Upper lobe of left lung (tissue), 6 donors: ENCODE measurements at places on chromosomes 3 and 15. TPM values are rescaled to one million over a fixed set of nuclear protein-coding genes. Genes with fewer than 3 reads are reported as not detected.

Gene CP
- total RNA-seq, result 18.7 TPM

Gene SHC4
- 0.20 TPM for total RNA-seq

Gene POC1A
- total RNA-seq, result 3.1 TPM

Gene MAP3K13
- total RNA-seq, result 31.9 TPM

Gene AGBL1
- 13.5 TPM for total RNA-seq

Gene CPEB1
- 1.9 TPM for total RNA-seq

Gene TAMM41
- 38.8 TPM for total RNA-seq

Gene CHRM5
- total RNA-seq, result not detected

Gene NOX5
- 5.7 TPM for total RNA-seq

Gene SLC22A13
- 0.61 TPM for total RNA-seq

Gene CYP19A1
- 8.4 TPM for total RNA-seq

Gene RHOV
- not detected for total RNA-seq

Gene SAMD7
- not detected for total RNA-seq

Gene GOLGA6A
- total RNA-seq, result not detected

Gene TRIM42
- total RNA-seq, result not detected

Gene GOLGA6L10
- 1.0 TPM for total RNA-seq

Gene EPHB1
- total RNA-seq, result 1.3 TPM

Gene LEKR1
- 1.0 TPM for total RNA-seq

Gene RNU5B-1
- total RNA-seq, result 22.5 TPM

Gene CCR5
- total RNA-seq, result 1.8 TPM

Gene WDR72
- 0.81 TPM for total RNA-seq

Gene STRIT1
- total RNA-seq, result not detected

Gene MYO1E
- 61.7 TPM for total RNA-seq

Gene GNAT1
- not detected for total RNA-seq

Gene CCDC13
- 2.1 TPM for total RNA-seq

Gene DNAJA4
- 30.4 TPM for total RNA-seq

Gene SI
- total RNA-seq, result not detected

Gene TMEM212
- 3.1 TPM for total RNA-seq

Gene TMC3
- total RNA-seq, result not detected

Gene RPSA
- 715 TPM for total RNA-seq

Gene PARP15
- 12.2 TPM for total RNA-seq

Gene DPH3
- 33.1 TPM for total RNA-seq

Gene GP5
- total RNA-seq, result 1.1 TPM

Gene KIF7
- total RNA-seq, result 4.7 TPM

Gene NUDT16
- 66.0 TPM for total RNA-seq

Gene JMJD7
- total RNA-seq, result 23.9 TPM

Gene FGF7
- 33.7 TPM for total RNA-seq

Gene EBLN2
- 5.5 TPM for total RNA-seq

Gene CACNA1D
- 30.2 TPM for total RNA-seq

Gene CTXND1
- total RNA-seq, result 1.0 TPM

Gene MNS1
- total RNA-seq, result 15.7 TPM

Gene TLR9
- total RNA-seq, result not detected

Gene DPPA2
- not detected for total RNA-seq

Gene C3orf52
- total RNA-seq, result 74.6 TPM
